ENCODE measurements at places on chromosomes 2 and 18.
A peak's percentile ranks its signal among the peaks of the same experiment; 100 is the strongest.

DNA sequence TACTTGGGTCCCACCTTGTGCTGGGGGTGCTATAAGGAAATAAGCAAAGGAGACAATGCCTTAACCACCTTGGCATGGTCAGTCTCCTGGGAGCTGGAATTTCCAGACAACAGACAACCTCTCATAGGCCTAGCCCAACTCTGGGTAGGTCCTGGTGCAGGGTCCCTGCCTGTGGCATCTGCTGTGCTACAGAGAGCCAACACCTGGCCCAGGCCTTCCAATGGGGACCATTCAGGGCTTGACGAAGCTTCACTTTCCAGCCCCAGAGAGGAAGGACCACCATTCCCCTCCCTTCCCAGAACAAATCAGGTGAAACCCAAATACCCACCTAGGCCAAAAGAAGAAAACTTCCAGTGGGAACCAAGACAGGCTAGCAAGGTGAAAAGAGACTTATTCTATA is 82.8 kb downstream of the SMAD7 start:
- DNase-seq = no peak

- DNase-seq = no peak
Observed at GRCh38 chr2:105886029-105886454, 141.3 kb downstream of the NCK2 start.

DNA sequence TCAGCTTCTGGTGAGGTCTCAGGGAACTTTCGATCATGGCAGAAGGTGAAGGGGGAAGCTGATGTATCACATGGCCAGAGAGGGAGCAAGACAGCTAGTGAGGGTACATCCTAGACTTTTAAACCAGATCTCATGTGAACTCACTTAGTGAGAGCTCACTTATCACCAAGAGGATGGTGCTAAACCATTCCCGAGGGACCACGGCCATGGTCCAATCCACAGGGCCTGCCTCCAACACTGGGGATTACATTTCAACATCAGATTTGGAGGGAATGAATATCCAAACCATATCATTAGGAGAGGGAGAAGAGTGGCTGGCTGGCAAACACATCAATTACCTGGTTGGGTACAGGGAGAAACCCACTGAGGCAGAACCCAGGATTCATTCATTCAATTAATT is 75.7 kb upstream of the HAAO start:
- DNase-seq = no peak

- DNase-seq = no peak
Observed at GRCh38 chr2:17894556-17894955, 16.1 kb downstream of the KCNS3 start.

GRCh38 chr18:46877329-46877987 is 39.8 kb downstream of the PIAS2 start:
- DNase-seq = no peak

DNA sequence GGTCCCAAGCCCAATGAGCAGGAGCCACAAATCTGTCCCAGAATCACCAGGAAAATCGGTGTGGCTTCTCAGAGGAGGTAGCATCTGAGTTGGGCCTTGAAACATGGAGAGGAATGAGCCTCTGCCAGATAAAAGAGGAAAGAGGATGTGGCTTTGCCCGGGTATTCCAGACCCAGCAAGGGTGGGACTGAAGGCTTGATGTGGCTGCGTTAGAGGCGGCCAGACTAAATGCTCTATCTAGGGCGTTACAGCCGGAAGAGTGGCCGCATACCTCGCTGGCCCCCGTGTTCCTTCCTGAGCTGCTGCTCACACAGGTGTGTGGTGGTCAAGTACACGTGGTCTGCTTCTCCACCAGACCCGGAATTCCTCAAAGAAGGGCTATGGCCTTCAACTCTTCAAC is 33.9 kb upstream of the POMC start:
- DNase-seq = no peak

GRCh38 chr2:191566344-191566743 is 111.6 kb upstream of the NABP1 start:
- peak; percentile 63 for DNase-seq

GRCh38 chr2:119352357-119352756 is 14.3 kb downstream of the C2orf76 start:
- no peak for DNase-seq

- peak; percentile 92 for DNase-seq
Observed at GRCh38 chr2:200944467-200945394, 18.7 kb downstream of the ORC2 start.

GRCh38 chr2:8115966-8116365 is 565.9 kb upstream of the ID2 start:
- DNase-seq = no peak

- DNase-seq = no peak
Observed at GRCh38 chr2:205731583-205731981, 49.3 kb downstream of the NRP2 start.

GRCh38 chr2:31075941-31076590 is 62.2 kb downstream of the GALNT14 start:
- no peak for DNase-seq

GRCh38 chr2:104521247-104521646 is 332.7 kb upstream of the POU3F3 start:
- DNase-seq = no peak

DNA sequence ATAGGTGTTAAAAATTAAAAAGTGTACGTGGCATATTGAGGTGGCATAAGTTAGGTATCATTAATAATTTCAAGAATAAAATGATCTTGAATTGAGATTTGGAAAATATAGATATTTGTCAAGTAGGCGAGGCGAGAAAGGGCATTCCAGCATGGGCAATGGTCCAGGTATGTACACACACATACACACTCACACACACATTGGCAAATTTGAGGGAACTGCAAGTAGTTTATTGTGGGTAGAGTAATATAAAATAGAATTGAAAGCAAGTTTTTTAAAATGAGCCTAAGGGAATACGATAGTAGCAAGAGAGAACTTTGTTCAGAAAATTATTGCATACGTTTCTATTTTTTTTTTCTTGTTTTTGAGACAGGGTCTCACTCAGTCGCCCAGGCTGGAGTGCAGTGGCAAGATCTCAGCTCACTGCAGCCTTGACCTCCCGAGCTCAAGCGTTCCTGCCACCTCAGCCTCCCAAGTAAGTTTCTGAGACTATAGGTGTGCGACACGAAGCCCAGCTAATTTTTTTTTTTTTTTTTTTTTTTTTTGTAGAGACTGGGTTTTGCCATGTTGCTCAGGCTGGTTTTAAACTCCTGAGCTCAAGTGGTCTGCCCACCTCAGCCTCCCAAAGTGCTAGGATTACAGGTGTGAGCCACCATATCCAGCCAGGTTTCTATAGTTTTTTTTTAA is 96.7 kb upstream of the SLC39A10 start:
- no peak for DNase-seq

DNA sequence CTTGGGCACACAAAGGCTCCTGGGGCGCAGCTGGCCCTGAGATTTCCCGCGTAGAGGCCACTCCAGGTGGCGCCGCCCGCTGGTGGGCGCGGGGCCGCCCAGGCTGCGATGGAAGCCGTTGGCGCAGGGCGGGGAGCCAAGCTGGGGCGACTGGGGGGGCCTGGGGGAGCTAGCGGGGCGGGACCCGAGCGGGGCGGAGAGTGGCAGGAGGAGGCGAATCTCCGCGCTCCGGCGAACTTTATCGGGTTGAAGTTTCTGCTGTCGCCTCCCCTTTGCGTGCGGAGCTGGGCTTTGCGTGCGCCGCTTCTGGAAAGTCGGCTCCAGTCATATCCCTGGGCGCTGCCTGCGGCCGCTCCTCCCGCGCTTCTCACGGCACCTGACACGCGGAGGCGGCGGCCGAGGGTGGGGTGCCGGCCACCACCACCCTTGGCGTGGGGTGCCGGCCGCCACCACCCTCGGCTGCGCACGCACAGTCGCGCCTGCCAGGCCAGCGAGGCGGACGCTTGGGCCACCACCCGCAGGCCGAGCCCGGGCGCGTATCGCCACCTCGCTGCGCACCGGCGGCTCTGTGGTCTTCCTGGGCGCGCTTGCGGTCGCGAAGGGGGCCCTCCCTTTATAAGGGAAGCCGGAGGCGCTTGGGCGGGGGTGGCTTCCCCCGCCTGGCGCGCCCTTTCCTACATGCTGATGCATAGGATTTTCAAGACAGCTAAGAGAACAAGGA is 919 bp upstream of the CYP1B1 start:
- DNase-seq = peak; percentile 73

DNA sequence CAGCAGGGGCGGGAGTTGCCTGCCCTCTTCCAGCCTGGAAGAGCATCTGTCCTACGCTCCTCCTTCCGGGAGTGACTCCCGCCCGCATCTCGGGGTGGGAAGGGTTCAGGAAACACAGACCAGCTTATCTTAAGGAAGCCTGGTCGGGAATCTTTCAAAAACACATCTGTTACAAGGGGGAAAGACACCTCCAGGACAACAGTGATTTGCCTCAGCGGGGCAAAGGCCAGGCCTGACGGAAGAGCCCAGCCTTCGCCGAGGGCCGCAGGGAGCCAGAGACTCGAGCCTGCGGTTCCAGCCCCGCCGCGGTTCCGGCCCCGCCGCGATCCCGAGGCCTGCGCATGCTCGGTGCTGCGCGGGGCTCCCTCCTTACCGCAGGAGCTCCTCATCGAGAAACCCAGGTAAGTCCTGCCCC is 38.1 kb upstream of the TGIF1 start:
- peak; percentile 72 for DNase-seq

GRCh38 chr2:190501702-190502407 is 32.7 kb downstream of the NEMP2 start:
- no peak for DNase-seq

GRCh38 chr2:218447072-218447471 is 28.1 kb downstream of the VIL1 start:
- no peak for DNase-seq

- DNase-seq = no peak
Observed at GRCh38 chr2:48529194-48529593, 760 bp upstream of the STON1 start.

DNA sequence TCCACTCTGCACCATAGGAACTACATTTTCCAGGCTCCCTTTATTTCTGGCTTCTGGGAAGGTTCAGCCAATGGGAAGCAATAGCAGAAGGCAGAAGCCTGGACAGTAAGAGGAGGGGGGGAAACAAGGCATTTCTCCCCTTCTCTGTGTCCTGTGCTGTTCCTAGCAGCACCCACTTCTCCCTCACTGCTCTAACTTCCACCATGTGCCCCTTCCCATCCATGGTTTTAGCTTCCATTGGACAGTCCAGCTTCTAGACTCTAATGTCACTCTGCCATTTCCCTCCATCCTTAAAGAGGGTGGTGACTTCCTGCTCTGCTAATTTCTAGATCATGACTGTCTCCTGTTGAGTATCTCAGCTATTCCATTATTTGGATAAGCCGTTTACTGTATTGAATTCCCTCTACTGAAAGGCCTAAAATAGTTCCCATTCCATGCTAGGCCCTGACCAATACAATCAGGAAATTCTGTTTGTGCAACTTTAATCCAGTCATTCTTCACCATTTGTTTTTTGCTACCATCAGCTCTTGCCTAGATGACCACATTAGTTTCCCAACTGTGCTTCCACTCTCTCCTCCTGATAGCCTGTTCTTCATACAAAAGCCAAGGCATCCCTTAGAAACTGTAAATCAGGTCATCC is 20.8 kb upstream of the LYPD1 start:
- no peak for DNase-seq

DNA sequence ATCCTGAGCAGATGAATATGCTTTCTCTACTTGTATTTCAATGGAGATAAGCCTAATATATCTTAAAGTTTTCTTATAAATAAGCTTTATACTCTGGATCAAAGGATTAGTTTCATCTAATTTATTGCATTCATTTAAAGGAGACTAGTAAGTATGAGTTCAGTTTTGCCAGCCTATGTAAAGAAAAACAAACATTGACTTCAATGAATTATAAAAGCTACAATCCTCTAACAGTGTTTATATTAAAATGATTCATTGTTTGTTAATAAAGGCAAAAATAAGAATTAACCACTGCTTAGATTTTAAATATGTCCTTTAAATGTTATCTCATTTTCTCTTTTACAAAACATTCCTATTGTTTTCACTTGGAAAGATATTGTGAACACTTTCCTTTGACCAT is 566.0 kb downstream of the EPHA4 start:
- no peak for DNase-seq

GRCh38 chr2:77567723-77568122 is 45.5 kb upstream of the LRRTM4 start:
- no peak for DNase-seq

GRCh38 chr2:121096611-121097010 is 188.4 kb downstream of the TFCP2L1 start:
- DNase-seq = no peak

DNA sequence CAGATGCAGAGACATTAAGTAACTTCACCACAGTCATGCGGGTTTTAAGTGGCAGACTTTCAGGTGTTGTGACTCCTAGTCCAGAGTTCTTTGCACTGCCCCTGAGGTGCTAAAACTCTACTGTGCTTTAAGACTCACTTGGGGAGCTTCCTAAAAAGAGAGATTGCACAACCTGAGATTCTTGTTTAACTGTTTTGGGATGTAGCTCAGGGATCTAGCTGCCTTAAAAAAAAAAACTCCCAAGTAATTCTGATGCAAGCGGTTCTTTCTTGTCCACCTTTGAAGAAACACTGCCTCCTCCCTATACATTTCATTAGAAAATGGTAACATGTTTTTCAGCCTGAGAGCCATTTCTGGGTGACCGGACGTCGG is 13.0 kb downstream of the IL37 start:
- no peak for DNase-seq

DNA sequence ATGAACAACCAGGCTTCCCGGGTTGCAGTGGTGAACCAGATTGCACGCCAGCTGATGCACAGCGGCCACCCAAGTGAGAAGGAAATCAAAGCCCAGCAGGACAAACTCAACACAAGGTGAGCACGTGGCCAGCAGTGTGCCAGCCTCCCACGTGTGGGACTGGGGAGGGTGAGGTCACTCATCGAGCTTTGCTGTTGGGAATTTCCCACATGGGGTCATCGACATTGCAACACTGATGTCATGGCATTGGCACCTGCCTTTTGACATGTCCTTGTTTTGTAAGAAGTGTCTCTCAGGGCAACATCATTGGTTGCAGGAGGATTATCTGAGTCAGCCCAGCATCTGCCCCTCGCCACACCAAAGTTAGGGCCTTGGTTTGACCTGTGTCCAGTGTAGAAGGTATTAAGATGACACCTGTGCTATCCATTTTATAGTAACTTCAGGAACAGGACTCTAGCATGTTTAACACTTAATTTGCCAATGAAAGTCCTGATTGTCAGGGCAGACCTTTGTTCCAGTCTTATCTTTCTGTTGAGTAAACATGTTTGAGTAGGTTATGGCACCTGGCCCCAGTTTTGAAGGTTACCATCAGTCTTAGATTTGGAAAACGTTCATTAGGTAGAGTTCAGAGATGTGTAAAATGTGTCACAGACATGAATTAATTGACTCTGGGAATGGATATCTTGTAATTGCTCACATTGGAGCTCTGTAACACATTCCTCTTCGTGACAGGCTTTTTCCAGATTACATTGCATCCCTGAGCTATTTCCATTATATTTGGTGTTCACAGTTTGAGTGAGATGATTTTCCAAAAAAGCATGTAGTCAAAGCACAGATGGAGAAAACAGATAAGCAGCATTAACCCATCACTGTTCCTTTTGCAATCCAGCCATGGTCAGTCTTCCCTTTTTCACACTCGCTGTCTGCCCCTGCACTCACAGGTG is 93.3 kb upstream of the EML6 start:
- no peak for DNase-seq

Measured in PC-9 (cell line).